Activated naive CD4-positive, alpha-beta T cell treated with Interleukin-2 at 50 U/mL for 16 hours (primary cell): ENCODE measurements at places on chromosomes 5 and 9.

DNA sequence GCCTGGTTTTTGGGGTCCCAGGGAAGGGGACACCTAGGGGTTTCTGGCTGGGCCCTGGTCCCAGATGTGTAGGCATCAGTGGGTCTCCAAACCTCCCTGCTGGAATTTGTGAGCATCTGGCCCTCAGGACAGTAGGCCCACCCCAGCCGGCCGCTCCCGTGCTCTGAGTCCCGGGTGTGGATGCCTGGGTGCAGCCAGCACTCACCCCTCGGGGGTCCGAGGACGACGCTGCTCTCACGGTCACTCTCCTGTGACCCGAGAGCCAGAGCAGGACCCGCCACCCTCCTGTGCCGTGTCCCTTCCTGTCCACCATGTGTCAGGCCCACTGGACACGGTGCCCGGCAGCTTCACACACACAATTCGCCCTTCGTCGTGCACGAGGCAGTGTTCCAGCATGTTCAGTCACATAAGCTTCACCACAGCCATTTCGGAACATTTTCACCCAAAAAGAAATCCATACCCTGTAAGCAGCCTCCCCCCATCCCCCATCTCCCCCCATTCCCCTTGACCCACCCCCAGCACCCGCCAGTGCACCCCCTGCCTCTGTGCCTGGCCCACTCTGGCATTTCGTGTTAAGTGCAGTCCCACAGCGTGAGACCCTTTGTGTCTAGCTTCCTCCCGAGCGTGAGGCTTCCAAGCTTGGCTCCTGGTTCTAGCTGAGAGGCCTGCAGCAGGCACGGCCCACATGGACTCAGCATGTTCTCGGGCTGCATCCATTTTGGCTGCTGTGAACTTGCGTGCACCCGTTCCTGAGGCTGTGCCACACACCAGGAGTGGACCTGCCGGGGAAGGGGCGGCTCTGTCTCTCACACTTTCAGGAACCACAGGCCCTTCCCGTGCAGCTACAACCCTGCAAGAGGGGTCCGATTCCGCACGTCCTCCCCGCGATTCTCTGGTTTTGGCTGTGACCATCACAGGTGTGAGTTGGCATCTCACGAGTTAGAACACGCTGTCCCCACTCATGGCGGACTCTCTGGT is 40.5 kb downstream of the NKD2 start:
- no peak for DNase-seq

DNA sequence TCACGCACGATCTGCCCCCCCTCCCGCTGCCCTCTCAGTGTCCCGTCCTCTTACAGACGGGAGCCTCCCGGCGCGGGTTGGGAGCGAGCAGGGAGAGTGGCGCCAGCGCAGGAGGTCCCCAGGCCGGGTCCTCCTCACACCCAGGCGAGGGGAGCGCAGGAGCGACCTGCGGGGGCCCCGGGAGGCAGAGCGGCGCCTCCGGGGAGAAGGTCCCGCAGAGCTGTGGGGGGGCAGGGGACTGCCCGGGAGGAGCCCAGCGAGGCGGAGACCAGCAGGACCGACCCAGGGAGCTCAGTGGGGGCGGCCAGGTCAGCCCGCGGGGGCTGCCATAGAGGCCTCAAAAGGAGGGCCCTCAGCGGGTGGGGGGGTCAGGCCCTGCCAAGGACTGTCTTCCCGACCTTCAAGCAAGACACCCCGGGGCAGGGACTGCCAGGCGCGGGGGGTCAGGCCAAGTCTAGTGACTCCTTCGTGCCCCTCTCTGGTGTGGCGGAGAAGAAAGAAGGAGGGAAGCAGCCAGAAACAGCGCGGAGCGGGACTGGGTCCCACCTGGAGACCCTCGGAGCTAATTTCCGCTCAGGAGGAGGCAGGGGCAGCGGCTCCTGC is 123.3 kb upstream of the ERCC6L2 start:
- no peak for DNase-seq

DNA sequence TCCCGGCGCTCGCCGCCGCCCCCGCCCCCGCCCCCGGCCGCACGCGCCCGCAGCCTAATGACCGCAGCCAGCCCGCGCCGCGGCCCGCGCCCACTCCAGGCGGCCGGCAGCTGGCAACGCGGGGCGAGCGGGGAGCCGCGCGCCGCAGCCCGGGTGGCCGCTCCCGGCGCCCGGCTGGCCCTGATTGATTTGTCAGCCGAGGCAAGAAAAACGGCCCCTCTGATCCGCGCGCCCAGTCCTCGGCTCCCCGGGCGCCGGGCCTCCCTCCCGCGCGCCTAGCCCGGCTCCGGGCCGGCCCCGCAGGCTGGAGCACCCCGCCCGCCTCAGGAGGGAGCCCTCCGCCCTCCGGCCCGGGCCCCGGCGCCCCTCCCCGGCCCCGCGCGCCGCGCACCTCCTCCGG is 11.9 kb upstream of the LHX2 start:
- DNase-seq = no peak

GRCh38 chr9:100167176-100167575 is 68.1 kb downstream of the INVS start:
- DNase-seq = no peak

- no peak for DNase-seq
These were observed 20.0 kb downstream of the PCDH1 start for GRCh38 chr5:141858079-141858765.

- DNase-seq = no peak
These were observed 7.6 kb downstream of the PAM start for GRCh38 chr5:102762562-102763227.

DNA sequence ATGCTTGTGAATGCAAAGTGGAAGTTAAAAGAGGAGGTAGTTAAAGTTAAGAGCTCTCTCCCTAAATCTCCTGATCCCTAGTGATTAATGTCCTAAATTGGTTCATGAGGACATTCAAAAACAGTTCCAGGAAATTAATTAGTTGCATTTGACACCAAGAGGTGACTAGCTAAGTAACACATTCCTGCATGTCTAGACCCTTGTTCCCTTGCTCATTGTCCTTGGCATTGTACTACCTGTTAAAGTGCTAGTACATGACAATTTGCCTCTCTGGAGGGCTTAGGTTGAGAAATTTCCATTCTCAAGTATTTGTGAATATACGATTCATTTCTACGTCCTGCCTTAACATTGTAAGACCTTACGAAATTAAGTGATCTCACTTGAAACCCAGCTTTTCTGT is 278.6 kb upstream of the CDH10 start:
- no peak for DNase-seq

GRCh38 chr5:135365281-135365680 is 33.8 kb downstream of the MACROH2A1 start:
- DNase-seq = no peak

DNA sequence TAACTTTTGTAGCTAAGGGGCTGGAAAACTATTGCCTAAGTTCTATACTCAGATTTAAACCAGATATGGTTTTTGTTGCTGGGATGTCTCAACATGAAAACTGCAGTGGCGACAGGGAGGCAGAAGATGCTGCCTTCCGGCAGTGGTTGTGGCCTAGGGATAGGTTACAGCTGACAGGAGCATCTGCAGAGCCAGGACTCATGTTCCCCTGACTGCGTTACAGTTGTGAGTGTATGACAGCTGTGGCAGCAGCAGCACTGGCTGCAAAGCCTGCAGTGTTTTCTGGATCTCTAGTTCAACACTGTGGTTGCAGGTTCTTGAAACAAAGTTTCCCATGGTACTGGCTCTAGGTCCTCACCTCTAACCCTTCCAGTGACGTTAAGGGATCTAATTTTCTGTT is 498.8 kb upstream of the CDH18 start:
- DNase-seq = no peak

GRCh38 chr9:4095484-4095883 is 204.4 kb downstream of the GLIS3 start:
- no peak for DNase-seq

DNA sequence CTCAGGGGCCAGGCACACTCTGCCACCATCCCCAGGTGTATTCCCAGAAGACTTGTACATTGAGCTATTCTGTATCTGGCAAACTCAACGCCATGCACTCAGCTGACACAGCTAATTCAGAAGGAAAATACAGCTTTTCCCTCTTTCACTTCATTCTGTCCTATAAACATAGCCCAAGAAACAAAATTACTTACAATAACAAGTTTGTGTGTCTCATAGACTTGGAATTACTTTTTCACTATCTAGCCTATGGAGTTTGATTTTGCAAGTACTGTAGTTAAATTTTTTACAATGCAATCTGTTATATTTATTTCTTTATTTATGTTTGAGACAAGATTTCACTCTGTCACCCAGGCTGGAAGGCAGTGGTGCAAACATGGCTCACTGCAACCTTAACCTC is 125.1 kb upstream of the KLF9 start:
- DNase-seq = no peak

GRCh38 chr9:97478301-97478981 is 23.0 kb upstream of the TMOD1 start:
- DNase-seq = no peak

DNA sequence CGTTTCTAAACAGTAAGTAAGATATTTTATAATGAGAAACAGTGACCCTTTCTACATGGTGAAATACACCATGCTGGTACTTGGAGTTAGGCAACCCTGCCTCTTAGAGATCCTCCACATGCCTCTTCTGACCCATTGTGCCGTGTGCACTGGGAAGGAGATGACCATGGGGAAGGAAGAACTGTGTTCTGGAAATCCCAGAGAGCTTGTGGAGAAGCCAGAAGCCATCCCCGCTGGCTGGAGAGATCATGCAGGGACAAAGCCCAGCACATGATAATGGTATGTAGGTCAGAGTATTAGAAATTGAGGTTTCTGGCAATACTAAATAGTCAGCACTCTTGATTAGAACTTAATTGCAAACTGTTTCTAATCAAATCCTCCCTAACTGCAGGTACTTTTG is 307.3 kb downstream of the FBXL7 start:
- DNase-seq = no peak

DNA sequence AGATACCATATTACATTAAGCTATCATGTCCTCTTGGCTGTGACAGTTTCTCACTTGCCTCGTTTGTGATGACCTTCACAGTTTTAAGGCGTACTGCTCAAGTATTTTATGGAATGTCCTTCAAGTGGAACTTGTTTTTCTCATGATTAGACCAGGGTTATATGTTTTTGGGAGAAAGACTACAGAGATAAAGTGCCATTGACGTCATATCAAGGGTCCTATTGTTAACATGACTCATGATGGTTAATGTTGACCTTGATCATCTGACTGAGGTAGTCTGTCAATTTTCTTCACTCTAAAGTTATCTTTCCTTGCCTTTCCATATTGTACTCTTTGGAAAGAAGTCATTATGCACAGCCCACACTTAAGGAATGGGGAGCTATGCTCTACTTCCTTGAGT is 17.8 kb upstream of the PTBP3 start:
- DNase-seq = no peak

DNA sequence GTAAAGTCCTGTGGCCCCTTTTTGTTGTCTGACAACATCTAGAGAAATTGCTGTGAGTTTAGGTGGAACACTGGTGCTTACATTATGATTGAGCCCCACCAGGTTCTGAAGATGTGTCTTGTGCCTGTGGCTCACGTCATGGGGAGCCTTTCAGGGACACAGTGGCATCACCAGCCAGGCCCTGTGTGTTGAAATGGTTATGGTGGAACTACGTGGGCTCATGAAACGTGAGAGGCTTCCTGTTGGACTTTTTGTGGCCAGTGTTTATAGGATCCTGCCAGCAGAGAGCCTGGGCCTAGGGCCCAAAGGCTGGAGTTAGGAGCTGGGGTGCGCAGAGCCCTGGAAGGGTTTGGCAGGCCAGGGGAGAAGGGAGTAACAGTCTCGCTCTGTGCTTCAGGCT is 46.8 kb downstream of the TENT4A start:
- DNase-seq = no peak

DNA sequence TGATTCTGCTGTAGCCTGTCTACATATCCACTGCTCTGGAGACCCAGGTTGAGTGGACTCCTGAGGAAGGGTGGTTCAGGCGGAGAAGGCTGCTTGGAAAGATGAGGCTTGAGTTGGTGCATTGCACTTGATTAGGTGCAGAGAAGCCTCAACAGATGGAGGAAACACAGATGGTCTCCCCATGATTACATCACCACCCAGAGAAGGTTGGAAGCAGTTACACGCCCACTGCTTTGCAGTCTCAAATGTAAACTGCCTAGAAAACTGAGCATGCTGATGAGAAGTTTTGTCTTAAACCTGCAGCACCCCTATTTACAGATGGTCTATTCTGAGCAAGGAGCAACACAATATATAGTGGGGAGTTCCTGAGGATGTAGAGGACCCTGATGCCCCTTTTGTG is 266.6 kb downstream of the PIK3R1 start:
- no peak for DNase-seq

DNA sequence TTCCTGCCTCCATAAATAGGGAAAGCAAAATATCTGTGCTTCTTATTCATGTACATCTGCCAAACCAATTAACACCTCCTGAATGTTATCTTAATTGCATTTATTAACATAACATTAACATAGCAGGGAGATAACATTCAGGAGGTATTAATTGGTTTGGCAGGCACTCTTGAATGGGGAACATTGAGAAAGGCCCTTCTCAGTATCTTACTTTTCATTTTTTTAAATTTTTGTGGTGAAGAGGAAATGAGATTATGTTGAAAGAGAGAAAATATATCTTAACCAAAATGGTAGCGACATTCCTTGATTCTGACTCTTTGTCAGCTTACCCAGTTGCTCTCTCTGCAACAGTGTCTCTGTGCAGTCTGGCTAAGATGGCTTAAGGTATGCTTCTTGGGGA is 100.4 kb upstream of the TLE1 start:
- DNase-seq = no peak

DNA sequence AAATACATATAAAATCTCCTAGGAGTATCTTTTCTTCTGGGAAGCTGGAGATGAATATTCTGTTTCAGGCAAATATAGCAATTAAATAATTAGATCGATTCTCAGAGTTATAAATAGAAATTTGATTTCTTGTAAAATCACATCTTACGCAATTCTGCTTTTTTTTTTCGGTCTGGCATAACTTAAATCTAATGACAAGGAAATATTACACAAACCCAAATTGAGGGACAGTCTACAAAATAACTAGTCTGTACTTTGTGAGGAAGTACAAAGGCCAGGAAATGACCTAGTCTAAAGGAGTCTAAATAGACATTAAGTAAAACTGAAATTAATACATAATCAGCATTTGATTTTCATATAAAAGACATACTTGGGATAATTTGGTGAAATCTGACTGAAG is 133.3 kb downstream of the KIAA0825 start:
- DNase-seq = no peak

GRCh38 chr5:89457411-89458331 is 574.7 kb upstream of the MEF2C start:
- no peak for DNase-seq

- DNase-seq = no peak
These were observed 93.6 kb downstream of the NR3C1 start for GRCh38 chr5:143309661-143310431.

DNA sequence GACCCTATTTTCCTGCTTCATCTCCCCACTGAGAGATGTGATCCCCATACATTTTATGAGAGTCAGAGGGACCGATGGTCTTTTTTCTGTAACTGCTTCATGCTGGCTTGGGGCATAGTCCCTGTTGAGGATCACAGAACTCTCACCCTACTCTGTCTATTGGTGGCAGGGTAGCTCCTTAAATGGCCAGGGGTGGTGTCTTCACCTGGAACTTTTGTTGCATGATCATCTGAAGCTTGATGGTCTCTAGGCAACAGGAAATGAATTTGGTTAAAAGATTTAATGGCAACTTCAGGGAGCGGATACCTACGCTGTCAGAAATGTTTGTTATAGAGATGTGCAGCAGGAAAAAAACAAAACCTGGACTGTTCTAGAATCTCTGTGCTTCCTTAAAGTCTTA is 87.0 kb upstream of the GLIS3 start:
- no peak for DNase-seq
